ENCODE measurements at places on chromosomes 12 and 14.

DNA sequence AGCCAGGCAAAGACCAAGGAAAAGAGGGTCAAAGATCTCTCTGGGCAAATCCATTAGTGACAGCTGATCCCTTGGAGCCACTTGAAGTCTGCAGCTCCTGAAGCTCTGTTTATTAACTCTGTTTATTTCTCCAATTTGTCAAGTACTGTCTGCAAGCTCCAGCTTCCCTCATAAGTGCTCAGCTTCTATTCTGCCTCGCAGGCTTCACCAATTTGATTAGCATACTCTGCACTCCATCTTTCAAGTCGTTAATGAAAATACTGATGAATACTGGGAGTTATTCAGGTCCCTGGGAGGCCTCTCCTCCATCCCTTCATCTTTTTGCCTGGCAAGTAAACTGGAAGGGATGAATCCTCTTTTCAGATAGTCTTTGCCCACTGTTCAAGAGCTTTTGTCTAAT, 54.3 kb downstream of the TTC9 start:
- DNase-seq, result no peak

GRCh38 chr12:51124504-51124903, 41.1 kb upstream of the CSRNP2 start:
- DNase-seq, result no peak

DNA sequence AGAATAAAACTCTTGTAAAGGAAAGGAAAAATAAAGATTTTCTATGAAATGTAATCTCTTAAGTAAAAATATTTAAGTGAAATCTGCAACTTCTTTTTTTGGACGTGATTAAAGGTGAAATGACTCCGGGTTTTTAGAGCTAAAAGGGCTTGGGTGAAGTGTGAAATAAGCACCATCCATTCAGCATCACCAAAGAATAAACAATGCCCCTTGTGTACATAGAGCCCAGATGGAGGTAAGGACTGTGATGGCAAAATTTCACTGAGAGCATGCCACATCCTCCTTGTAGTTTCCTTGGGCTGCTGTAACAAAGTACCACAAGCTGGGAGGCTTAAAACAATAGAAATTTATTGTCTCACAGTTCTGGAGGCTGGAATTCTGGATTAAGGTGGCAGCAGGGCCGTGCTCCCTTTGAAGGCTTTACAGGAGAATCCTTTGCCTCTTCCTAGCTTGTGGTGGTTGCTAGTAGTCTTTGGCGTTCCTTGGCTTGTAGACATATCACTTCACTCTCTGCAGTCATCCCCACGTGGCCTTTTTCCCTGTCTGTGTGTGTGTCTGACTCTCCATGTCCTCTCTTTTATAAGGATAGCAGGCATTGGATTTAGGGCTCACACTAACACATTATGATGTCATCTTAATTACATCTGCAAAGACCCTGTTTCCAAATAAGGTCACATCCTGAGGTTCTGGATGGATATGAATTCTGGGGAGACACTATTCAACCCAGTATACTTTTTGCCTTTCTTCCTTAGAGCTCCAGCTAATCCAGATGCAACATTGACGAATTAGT, 24.2 kb downstream of the ZNF664 start:
- DNase-seq, result no peak

GRCh38 chr12:12903642-12904609, 12.6 kb downstream of the GPRC5A start:
- no peak for DNase-seq

- no peak for DNase-seq
Observed at GRCh38 chr14:28088125-28088524, 678.5 kb upstream of the FOXG1 start.

All from activated CD4-positive, CD25-positive, alpha-beta regulatory T cell (primary cell).